ENCODE measurements at places on chromosomes 3 and 15.

- no peak for DNase-seq
Observed at GRCh38 chr3:194038960-194039359, 97.0 kb upstream of the HES1 start.

GRCh38 chr3:72673011-72673771, 175.1 kb downstream of the SHQ1 start:
- no peak for DNase-seq

DNA sequence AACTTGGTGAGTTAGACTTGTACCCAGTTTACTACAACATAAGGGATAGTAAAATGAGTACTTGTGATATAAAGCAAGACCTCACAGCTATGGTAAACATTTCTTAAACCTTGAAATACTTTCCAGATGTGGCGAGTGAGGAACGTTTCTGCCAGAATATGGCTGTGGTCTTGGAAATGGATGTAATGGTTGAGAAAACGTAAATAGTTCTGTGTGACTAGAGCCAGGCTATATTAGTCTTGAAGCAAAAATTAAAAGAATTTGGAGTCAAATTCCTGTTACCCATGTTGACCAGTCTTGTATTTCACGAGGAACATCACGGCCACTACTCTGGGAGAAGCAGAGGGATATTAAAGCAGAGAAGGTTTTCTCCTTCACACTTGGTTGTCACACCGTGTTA, 15.3 kb downstream of the OR4F15 start:
- no peak for DNase-seq

DNA sequence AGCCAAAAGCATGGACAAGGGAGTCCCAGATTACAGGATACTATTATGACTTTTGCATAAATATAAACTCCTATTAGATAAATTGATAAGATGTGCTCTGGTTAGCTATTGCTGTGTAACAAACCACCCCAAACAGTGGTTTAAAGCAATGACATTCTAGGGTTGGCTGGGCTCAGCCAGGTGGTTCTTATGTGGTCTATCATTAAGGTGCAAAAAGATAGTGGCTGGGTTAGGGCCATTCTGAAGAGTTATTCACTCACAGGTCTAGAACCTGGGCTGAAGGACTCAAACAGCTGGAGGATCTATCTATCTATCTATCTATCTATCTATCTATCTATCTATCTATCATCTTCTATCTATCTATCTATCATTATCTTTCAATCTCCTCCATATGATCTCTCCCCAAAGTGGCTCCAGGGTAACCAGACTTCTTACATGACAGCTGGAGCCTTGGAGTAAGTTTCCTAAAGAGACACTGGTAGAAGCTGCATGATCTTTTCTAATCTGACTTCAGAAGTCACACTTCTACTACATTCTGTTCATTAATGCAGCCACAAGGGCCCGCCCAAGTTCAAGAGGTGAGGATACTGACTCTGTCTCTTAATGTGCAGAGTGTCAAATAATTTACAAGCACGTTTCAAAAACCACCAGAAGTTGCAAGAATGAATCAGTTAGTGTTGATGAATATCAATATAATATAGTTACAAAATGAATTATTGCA, 74.9 kb upstream of the XCR1 start:
- DNase-seq: no peak

GRCh38 chr15:63022663-63023062, 19.9 kb upstream of the TPM1 start:
- no peak for DNase-seq

DNA sequence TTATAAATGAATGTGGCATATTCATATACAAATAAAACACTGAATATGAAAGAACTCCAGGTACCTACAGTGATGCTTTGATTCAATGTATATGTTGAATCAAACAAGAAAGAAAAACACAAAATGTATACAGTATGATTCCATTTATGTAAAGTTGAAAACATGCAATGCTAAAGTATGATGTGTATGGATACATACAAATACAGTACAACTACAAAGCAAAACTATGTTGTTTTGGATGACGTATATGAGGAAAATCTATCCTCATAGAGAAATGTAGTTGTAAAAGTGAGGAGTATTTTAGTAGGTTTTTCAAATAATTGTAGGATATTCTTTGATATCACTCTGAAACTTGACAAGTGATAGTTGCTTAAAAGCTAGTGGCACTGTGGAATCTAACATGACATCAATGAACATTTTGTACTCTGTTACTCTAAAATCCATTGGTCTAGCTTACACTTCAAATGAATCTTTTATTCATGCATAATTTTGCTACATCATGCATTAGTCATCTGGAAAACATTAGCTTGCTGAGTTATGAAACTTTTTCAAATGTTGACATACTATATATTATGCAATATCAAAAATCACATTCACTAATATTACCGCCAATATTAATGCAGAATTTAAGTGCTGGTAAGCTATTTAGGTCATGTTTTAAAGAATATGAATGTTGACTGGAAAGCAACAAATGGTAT, 278.1 kb upstream of the CHRNA7 start:
- DNase-seq: peak; percentile 4

GRCh38 chr15:71532994-71533393, 277.4 kb upstream of the NR2E3 start:
- DNase-seq: no peak

DNA sequence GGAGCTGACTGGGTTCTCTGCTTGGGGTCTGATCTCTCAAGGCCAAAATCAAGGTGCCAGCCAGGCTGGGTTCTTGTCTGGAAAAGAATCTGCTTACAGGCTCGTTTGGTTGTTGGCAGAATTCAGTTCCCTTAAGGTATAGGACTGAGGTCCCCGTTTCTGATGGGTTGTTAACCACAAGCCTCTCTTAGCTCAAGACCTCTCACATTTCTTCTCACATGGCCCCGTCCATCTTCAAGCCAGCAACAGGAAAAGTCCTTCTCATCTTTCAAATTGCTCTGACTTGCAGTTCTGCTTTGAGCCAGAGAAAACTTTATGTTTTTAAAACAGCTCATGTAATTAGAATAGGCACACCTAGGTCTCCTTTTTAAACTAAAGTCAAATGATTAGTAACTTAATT, 20.4 kb downstream of the UACA start:
- DNase-seq: no peak

- no peak for DNase-seq
Observed at GRCh38 chr15:86650094-86650493, 570.4 kb downstream of the AGBL1 start.

DNA sequence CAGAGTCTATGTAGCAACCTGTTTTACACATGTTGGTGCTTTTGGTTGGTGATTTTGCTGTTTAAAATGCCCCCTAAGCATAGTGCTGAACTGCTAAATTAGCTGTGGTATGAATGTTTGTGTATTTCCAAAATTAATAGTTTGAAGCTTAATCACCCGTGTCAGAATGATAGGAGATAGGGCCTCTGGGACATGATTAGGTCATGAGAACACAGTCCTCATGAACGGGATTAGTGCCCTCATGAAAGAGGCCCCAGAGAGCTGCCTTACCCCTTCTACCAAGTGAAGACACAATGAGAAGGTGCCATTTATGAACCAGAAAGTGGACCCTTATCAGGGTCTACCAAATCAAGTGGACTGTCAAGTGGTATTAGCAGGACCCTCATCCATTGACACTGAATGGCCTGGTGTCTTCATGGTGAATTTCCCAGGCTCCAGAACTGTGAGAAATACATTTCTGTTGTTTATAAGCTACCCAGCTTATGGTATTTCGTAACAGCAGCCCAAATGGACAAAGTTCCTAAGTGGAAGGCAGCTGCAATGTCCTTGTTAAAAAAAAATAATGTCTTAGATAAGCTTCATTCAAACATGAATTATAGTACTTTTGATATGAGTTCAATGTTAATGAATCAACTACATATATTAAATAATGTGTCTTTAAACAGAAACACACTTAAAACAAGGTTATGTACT, 37.7 kb upstream of the FRMD4B start:
- no peak for DNase-seq

DNA sequence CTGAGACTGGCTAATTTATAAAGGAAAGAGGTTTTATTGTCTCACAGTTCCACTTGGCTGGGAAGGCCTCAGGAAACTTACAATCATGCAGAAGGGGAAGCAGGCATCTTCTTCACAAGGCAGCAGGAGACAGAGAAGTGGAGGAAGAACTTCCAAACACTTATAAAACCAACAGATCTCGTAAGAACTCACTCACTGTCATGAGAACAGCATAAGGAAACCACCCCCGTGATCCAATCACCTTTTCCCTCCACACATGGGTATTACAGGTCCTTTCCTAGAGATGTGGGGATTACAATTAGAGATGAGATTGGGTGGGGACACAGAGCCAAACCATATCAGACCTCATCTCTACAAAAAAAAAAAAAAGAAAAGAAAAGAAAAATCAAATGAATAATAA, 25.7 kb downstream of the CGGBP1 start:
- no peak for DNase-seq

DNA sequence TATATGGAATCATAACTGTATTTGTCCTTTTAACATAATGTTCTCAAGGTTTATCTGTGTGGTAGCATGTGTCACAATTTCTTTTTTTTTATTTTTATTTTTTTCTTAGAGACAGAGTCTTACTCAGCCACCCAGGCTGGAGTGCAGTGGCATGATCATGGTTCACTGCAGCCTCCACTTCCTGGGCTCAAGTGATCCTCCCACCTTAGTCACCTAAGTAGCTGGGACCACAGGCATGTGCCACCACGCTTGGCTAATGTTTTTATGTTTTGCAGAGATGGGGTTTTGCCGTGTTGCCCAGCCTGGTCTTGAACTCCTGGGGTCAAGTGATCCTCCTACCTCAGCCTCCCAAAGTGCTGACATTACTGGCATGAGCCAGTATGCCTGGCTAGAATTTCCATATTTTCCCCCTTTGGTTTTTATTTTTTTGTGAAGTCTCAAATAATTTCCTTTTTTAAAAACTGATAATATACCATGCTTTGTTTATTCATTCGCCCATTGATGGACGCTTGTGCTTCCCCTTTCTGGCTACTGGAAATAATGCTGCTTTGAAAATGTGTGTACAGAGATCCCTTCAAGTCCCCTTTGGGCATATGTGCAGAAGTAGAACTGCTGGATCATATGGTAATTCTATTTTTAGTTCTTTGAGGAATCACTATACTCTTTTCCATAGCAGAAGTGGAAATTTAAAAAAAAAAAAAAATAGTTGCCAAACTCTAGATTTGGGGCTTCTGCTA, 28.4 kb downstream of the TMEM40 start:
- DNase-seq: no peak

DNA sequence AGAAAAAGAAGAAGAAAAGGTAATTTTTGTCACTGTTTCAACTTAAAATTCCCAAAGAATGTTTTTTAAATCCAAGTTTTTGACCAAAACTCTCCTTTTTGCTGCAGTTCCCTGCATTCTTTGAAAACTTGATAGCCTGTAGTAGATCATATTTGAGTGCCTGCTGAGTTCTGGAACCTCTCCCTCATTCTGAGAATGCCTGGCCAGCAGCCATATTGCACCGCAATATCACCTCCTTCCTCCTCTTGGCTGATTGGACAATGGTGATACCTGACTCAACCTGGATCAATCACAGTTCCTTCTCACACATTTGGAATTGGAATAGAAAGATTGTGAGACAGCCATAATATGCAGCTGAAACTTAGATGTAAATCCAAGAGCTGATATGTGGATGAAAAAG, 97.6 kb upstream of the GAP43 start:
- DNase-seq: no peak

DNA sequence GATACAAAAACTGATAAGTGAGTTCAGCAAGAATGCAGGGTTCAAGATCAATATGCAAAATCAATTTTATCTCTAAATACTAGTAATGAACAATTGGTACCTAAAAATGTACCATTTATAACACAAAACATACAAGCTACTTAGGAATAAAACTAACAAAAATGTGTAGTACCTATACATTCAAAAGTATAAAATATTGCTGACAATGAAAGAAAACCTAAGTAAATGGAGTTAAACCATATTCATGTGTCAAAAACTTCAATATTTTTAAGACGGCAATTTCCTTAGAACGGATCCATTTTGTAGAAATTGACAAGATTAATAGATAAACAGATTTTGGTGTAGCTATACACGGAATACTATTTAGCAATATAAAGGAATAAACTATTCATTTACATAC, 343.1 kb upstream of the CCDC54 start:
- DNase-seq: no peak

GRCh38 chr3:68953816-68954444, 21.6 kb upstream of the TAFA4 start:
- no peak for DNase-seq

DNA sequence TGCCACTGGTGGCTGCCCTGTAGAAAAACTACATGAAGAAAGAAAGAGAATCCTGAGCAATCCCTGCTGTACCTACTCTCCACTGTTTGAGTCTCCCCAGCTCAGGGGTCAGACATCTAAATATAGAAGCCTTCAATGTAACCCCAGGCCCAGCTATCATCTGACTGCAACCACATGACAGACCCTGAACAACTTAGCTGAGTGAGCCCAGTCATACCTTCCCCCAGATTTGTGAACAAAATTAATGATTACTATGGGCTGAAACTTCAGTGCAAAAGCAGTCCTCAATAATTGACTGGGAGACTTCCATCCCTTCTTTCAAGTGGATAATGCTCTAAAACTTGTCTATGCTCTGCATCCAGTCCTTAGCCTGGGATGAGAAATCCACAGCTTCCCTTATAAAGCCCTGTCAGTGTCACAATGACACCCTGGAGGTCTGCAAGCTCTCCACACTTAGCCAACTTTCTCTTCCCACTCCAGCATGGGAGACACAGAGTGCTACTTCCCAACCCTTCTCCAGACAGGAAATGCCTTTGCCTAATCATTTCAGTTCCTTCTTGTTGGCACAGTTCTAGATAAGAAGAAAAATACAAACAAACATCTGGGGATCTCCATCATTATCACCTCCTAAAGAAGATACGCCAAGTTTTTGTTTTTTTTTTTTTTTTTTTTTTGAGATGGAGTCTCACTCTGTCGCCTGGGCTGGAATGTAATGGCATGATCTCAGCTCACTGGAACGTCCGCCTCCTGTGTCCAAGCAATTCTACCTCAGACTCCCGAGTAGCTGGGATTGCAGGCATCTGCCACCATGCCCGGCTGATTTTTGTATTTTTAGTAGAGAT, 198.5 kb upstream of the GADL1 start:
- DNase-seq: no peak

GRCh38 chr15:51842852-51843737, 13.6 kb downstream of the TMOD3 start:
- no peak for DNase-seq

DNA sequence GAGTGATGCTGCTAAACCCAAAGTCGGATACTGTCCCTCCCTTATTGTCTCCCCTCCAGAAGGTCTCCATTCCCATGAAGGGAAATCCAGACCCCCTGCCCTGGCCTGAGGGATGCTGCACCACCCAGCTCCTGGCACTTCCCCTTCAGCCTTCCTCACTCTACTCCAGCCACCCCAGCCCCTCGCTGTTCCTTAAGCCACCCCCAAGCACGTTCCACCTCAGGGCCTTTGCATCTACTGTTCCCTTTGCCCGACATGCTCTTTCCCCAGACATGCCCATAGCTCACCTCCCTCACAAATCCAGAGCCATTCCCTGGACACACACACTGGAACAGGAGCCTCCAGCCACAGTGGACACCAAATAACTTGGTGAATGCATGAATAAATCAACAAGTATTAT, 8.1 kb downstream of the WNT7A start:
- DNase-seq: no peak
